ENCODE measurements at places on chromosomes 1 and 21.
A peak's percentile ranks its signal among the peaks of the same experiment; 100 is the strongest.

DNA sequence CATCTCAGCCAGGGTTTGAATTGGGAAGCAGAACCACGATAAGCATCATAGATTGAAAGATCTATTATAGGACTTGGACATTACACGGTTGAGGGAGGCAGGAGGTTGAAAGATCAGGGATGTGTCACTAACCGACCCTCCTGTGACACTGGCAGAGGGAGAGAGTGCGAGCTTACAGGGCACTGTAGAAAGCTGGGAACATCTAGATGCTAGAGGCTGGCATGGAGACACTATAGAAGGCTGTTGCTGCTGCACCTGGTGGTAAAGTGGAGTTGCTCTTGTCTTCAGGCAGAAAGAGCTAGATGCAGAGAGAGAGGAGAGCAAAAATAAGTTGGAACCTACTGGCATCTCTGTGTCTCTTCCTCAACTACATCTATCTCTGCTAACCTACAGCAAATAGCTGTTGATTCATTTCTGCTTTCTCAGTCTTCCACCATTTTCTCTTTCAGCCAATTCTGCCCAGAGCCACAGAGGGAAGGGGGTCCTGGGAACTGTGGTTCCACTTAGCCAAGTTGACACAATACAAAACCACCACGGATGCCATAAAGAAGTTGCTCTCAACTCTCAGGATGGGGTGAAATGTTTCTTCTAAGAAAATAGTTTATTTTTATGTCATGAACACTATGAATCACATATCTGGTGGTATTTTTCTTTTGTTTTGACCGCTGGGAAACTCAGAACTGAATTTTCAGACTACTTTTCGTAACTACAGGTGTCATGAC, 155.9 kb downstream of the ZNF281 start:
- DNase-seq = no peak

GRCh38 chr1:67612788-67613241, 72.2 kb upstream of the GADD45A start:
- no peak for DNase-seq

- DNase-seq = no peak
These were observed 37.5 kb downstream of the DPT start for GRCh38 chr1:168691541-168691940.

DNA sequence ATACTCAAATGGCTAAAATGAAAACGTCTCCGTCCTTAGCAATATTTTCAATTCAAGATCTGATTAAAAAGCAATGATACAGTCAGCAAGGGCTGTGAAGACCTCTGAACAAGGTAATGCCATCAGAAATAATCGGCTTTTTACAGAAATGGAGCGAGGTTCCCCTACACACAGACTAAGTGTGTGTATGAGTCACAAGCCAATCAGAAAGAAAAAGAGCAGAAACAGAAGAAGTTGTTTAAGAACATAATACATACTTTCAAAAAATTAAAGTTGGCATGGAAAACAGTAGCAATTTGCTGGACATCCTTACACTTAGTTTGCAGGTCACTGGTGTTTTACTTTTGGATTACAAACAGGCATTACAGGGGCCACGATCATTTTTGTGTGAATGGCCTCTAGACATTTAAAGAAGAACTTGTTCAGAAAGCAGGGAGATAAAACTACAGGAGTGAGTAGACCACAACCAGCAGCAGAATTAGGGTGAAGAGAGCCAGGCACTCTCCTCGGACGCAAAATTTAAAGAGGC, 350.0 kb upstream of the RUNX1 start:
- DNase-seq = no peak

DNA sequence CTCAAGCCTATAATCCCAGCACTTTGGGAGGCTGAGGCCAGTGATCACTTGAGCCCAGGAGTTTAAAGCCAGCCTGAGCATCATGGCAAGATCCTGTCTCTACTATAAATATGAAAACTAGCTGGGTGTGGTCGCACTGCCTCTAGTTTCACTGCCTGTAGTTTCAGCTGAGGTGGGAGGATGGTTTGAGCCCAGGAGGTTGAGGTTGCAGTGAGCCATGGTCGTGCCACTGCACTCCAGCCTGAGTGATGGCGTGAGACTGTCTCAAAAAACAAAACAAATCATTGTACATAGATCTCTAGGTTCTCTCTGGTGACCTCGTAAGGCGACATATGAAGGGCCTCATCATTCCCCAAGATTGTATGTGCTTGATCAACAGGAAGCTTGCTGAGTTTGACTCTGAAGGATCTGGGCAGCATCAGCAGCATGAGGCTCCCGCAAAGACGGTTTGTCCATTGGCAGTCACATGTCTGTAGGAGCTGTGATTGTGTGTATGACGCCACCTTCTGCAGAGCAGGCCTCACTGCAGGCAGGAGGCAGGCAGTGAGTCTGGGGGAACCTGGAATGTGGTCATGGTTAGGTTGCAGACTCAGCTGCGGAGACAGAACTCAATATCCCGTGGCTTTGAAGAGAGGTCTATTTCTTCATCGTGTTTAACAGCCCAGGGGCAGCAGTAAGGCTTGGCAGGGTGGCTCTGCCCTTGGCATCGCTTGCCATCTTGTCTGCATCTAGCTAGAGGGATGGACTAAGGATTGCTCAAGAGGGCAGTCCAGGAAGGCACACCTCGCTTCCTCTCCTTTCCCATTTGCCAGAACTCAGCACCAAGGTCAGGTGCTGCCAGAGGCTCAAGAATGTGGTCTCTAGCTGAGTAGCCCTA, 14.0 kb downstream of the ATP5PO start:
- peak; percentile 52 for DNase-seq

DNA sequence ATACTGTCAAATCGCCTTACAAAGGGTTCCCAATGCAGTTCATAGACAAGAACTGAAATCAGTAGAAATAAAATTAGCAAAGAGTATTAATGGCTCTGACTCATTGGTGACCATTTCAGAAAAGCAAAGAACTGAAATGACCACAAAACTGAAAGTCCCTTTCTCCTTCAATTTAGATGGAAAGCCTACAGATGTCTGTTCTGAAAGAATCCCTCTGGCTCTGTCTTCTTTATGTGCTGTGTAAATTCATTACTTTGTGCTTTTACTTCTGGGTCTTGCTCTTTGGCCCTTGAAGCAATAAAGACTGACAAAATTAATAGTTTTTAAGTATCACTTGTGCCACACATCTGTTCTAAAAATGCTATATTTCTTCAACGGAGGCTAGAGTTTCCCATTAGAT, 62.7 kb upstream of the GPR89A start:
- DNase-seq = peak; percentile 16

- no peak for DNase-seq
These were observed 112.7 kb downstream of the HMCN1 start for GRCh38 chr1:185846672-185847444.

DNA sequence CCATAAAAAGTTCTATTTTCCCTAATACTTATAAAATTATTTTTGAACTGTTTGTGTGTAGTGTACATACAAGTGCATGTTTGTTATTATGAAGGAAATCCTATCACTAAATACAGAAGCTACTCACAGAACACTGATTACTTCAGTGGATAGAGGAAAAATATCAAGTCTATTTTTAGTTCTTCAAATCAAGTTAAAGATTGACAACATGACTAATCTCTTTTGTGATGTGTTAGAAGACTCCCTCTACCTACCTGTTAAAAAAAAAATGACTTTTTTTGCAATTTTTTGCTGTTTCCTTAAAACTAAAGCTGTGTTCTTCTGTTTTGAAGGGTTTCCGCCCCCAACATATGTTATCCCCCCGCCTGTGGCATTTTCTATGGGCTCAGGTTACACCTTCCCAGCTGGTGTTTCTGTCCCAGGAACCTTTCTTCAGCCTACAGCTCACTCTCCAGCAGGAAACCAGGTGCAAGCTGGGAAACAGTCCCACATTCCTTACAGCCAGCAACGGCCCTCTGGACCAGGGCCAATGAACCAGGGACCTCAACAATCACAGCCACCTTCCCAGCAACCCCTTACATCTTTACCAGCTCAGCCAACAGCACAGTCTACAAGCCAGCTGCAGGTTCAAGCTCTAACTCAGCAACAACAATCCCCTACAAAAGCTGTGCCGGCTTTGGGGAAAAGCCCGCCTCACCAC, 45.5 kb downstream of the NCF2 start:
- no peak for DNase-seq

DNA sequence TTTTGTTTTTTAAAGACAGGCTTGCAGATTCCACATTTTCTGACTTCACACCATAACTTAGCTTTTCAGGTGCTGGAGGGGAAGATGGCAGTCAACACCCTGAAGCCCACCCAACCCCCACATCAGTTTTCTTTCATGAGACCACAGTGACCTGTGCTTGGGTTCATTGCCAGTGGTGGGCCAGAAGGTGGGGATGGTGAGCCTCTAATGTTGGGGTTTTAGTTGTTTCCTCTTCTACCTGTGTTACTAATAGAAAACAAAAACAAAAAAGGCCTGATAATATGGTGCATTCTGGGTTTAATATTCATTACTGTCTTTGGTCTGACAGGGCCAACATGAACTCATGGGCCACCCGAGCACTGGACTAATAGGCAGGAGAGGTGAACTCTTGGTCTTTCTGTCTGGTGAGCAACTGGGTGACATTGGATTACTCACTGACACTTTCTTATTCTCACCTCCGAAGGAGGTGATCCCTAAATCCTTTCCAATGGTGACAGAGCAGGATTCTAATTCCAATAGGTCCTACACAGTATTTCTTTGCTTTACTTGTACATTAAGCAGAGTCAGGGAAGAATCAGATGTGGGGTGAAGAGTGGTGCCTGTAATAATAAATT, 132.8 kb downstream of the CLIC6 start:
- no peak for DNase-seq

DNA sequence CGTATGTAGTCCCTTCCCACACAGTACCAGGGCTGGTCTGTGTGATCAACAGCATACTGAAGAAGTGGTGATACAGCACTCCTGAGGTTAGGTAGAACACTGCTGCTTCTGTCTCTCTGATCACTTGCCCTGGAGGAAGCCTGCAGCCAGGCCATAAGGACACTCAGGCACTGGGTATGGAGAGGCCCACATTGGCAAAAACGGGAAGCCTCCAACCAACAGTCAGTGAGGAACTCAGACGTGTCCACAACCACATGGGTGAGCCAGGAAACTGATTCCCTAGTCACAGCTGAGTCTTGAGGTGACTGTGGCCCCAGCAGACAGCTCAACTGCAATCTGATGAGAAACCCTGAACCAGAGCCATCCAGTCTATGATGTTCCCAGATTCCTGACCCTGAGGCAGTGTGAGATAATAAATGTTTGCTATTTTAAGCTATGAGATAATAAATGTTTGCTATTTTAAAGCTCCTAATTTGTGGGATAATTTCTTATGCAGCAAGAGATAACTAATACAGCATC, 62.5 kb downstream of the COQ8A start:
- DNase-seq = no peak

- DNase-seq = peak; percentile 14
These were observed at the start of gene SLAMF7 for GRCh38 chr1:160739098-160739511. TSS of gene SLAMF7 (plus strand) at chr1:160739247. CDS start at chr1:160739302, 55 bp downstream.

DNA sequence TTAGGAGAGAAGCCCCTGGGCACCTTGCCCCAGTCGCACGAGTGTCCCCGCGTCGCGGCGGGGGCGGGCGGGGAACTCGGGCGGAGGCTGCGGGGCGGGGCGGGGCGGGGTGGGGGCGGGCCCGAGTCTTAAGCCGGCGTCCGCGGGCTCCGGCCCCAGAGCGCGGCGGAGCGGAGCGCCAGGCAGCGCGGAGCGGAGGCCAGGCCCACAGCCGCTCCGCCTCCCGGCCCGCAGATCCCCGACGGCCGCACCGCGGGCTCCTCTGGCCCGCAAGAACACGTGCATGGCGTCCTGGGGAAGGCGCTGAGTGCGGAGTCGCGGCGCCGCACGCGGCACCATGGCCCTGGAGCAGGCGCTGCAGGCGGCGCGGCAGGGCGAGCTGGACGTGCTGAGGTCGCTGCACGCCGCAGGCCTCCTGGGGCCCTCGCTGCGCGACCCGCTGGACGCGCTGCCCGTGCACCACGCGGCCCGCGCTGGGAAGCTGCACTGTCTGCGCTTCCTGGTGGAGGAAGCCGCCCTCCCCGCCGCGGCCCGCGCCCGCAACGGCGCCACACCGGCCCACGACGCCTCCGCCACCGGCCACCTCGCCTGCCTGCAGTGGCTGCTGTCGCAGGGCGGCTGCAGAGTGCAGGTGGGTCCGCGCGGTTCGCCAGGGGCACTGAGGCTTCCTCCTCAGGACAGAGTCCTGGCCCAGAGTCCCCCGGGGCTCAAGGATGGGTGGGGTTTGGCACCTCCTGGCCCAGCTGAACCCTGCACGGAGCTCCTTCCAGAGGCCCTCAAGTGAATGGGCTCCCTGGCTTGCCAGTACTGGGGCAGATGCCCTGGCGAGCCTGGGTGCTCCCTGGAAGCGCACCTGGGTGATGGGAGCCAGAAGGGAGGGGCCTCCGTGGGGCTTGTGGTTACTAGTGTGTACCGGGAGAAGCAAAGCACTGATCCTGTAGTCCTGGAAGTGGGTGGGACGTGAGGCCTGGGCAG, at the start of gene ESPN:
TSS of gene ESPN (plus strand) at position 158 of the 975 bp plus-strand sequence. CDS start at position 338, 180 bp downstream.
- no peak for DNase-seq

- no peak for DNase-seq
These were observed 3.8 kb downstream of the LMX1A start for GRCh38 chr1:165352442-165353293.

DNA sequence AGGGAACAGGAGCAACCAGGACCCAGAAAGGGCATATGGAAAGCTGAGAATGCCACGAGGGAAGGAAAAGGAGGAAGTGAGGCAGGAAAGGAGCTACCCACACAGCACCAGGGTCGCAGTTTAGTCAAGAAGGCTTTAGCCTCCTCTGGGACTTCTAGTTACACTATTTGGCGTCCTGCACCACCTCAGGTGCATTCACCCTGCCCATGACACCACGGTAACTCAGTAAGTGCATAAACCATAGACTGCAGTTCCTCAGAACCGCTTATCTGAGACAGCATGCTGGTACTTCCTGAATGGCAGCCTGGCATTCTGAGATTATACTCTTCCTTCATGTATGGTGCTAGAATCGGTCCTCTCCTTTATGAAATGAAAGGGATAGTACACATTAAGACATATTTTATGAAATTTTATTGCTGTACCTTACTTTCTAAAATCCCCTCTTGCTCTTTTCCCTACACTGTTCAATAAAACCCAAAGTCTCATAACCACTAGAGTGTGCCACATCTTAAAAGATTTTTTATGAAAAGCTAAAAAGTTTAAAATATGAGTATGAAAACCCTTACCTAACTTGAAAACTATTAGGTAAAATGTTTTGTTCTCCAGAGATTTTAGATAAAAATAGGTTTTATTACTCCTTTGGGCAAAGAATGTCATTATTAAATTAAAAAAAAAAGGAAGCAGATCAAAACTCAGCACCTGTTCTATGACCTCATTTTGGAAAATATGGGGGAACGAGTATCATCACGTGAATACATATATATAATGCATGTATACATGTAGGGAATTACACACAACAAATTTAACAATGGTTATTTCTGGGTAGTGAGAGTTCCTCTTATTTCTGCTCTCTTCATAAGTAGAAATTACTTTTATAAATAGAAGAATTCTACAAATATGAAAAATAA, 67.3 kb downstream of the VAV3 start:
- no peak for DNase-seq
